Suppressor macrophage (primary cell): ENCODE measurements at places on chromosomes 7 and 10.

DNA sequence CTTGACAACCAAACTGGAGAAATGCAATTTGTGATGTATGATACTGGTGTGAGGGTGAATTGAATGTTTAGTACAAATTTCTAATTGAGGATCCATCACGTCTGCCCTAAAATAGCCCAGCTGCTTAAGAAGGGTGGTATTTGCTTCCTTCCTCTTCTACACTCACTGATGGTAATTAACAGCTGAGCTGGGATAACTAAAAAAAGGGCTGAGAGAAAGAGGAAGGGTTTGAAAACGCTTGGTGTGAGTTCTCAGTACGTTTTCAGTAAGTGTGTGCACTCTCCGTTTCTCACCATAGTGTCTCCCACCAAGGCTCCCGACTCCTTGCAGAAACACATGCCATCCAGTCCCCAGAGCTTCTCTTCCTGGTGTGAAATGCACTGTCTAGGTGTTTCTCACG is 54.3 kb downstream of the MAP3K8 start:
- peak; percentile 82 for DNase-seq

GRCh38 chr10:123134915-123135414 is 805 bp upstream of the HMX3 start:
- DNase-seq = no peak

DNA sequence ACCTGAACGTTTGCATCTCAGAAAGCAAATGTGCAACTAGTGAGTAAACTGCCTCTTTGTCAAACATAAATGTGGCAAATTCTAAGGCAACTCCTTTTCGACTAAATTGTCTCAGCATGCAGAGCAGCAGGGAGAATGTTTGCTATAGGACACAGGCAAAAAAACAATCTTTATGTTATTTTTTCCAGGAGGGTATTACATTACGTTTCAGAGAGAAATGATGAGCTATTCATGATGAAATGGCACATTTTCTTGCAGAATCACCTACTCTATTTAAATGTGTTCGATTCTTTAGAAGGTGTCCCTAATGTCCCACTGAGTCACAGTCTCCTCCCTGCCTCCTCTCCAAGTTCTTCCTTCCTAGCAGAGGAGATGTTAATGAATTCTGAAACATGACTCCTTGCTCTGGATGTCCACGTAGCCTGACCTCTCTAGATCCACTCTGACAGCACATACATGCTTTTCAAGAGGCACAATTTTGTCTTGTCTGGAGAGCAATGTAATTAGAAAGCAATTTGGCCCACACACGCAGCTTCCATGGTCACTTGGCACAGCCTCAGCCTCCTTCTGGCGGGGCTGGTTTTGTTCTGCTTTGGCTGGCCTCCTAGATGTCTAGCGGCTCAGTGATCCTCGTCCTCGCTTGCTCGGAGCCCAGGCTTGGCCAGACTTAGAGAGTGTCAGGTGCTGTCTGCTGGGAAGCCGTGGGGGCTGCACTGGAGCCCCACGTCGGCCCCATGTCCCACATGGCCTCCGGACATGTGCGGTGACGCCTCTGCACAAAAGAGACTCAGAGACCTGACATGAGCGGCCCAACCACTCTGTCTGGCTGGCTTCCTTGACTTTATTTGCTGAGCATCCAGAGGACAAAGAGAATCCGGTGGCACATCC is 125.7 kb upstream of the ZNF438 start:
- DNase-seq = no peak

- no peak for DNase-seq
These were observed 185.3 kb downstream of the WDR11 start for GRCh38 chr10:121036431-121036830.

DNA sequence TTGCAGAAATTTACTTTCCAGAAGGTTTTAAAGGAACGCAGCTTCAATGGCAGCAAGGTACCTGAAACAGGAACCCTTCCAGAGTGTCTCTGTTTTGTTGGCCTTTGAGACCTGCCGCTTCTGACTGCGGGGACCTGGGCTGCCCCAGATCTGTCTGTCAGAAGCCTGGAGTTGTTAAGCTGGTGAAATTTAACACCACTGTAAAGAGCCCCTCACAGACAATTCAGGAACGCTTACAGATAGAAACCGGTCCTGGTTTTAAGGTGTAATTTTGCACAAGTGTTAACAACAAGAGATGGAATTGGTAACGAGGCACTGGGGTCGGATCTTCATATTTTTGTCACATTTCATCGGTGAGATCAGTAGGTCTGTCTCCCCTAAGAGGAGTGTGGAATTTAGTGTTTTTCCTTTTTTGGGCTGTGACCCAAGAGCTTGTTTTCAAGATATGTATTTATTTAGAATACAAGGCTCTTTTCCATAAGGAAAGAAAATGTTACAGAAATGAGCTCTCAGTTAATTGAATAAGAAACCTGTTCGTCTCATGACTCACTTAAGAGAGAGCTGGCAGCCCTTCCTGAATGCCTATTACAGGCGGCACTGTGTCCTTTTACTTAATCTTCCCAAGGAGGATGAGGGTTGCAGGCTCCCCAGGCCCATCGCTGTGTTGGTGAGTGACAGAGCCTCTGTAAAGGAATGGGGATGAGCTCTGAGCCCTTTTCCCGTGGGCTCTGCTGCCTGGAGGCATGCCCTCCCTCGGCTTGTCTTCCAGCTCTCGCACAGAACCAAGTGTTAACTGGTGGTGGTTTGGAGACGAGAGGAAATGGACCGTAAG is 168.7 kb downstream of the CUX1 start:
- DNase-seq = no peak

- peak; percentile 52 for DNase-seq
These were observed 133.4 kb downstream of the MAD1L1 start for GRCh38 chr7:2099048-2099957.

DNA sequence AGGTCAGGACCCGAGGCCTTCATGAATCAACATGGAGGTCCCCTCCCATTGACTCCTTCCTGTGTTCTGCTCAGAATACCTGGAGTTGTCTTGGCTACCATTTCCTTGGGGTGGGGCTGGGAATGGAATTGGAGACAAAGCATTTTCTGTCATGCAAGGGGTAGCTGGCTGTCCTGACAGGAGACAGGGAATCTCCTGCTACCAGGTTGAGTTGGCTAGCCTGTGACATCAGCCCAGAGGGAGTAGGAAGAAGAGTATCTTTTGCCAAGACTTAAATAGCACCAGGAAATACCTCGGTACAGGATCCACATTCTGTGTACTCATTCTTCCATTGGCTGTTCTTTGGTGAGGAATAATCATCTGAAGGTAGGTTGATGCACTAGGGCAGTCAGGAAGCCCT is 4.9 kb downstream of the ZDHHC16 start:
- no peak for DNase-seq

GRCh38 chr7:100604028-100604975 is 2.1 kb downstream of the PCOLCE start:
- peak; percentile 79 for DNase-seq

DNA sequence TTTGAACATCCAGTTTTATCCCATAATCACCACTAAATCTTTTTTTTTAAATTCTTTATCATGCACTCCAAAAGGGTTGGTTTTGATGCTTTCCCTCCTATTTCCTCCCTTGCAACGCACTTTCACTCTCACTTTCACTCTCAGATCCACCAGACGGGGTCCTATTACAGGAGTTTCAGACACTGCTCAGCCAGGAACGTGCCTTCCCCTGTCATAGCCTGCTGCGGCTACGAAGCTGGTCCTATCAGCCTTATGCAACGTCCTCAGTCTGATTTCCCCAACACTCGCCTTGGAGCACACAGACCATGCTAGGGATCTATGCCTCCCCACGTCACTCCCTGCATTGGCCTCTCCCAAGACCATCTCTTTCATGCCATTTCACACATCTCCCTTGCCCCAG is 23.4 kb downstream of the ZPBP start:
- peak; percentile 52 for DNase-seq

- peak; percentile 26 for DNase-seq
These were observed 1.0 kb upstream of the GNA12 start for GRCh38 chr7:2845034-2845592.

DNA sequence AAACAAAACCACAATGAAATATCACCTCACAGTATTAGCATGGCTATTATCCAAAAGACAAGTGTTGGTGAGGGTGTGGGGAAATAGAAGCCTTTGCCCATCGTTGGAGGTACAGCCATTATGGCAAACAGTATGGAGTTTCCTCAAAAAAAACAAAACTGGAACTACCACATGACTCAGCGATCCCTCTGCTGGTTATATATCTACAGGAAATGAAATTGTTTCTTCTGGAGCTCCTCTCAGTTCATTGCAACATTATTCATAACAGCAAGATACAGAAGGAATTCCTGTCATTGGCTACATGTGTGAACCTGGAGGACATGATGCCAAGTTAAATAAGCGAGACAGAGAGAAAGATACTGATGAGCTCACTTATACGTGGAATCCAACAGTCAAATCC is 2.4 kb upstream of the UBE3C start:
- peak; percentile 40 for DNase-seq

- DNase-seq = no peak
These were observed 1231.1 kb upstream of the CELF2 start for GRCh38 chr10:9786576-9786975.

GRCh38 chr7:151081170-151082101 is 827 bp upstream of the FASTK start:
- no peak for DNase-seq

- peak; percentile 52 for DNase-seq
These were observed 13.9 kb downstream of the OSBPL3 start for GRCh38 chr7:24965831-24966708.

GRCh38 chr10:60998932-60999331 is 54.9 kb upstream of the RHOBTB1 start:
- no peak for DNase-seq

GRCh38 chr10:119758448-119759195 is 32.8 kb downstream of the INPP5F start:
- DNase-seq = no peak

DNA sequence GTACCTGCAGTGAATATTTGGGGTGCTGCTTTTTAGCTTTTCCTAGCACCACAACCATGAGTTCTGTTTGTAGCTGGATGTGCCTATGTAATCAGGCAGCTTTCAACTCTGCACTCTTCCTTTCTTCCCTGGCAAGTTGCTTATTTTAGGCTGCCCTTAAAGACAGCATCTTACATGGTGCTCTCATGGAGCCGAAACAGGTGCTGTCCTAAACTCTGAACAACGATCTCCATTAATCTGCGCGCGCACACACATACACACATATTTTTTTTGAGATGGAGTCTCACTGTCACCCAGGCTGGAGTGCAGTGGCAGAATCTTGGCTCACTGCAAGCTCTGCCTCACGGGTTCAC is 9.1 kb downstream of the RPS24 start:
- DNase-seq = no peak

DNA sequence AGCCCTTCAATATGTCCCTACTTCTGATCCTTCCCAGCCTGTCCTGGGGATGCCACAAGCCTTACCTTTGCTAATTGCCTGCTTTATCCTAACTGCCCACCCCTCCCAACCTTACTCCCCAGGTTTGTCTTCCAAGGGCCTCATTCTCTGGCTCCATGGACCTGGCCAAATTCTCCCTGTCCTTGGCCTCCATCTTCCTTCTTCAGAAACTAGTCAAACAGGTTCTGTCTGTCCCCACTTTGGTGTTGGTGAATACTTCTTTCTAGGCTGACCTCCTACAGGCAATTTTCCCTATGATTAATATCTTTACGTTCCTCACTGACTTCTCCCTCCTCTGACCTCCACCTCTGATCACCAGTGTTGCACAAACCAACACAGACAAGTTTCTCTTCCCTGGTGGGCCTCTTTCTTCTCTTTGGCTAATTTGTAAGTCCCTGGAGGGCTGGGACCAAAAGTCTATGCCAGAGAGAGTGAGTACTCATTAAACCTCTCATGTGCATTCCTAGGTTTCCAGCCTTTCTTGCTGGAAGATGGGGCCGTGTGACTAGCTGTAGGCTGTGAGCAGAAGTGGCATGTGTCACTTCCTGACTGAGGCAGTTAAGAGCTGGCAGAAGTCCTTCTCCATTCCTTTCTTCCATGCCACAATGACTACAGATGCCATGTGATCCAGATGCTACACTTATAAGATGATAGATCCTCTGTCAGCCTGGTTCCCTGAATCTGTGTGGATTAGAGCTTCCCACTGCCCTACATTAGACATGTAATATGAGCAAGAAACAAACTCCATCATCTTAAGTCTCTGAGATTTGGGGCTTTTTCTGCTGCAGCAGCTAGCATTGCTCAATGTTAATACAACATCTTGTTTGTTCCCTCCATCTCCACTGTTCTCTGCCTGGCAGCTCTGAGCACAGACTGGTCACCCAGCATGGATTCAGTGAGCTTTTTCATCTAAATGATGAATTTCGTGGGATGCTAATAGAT is 382.7 kb downstream of the RPS24 start:
- DNase-seq = peak; percentile 63

DNA sequence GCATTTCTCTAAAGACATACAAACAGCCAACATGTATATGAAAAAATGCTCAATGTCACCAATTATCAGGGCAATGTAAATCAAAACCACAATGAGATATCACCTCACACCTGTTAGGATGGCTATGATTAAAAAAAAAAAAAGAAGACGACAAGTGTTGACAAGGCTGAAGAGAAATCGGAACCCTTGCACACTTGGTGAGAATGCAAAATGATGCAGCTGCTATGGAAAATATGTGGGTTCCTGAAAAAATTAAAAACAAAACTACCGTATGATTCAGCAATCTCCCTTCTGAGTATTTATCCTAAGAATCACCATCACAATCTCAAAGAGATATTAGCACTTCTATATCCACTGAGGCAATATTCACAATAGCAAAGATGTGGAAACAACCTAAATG is 11.3 kb downstream of the LMBR1 start:
- no peak for DNase-seq

GRCh38 chr7:50817561-50817960 is 34.9 kb upstream of the GRB10 start:
- no peak for DNase-seq

DNA sequence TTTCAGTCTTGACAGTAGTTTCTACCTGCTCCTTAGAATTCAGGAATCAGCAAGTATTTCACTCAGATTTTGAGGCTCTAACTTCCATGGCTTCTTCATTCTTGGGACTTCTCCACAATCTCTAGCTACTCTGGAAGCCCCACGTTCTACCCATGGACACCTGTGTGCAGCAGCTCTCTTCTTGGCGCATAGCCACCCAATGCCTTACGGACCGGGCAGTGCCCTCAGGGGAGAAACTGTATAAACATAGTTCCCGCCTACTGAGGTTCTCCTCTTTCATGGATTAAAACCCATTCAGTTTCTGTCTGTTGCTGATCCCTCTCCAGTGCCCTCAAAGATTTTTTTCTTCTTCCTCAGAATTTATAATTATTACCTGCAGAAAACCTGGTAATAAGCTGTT is 177.1 kb downstream of the SORCS1 start:
- DNase-seq = no peak

GRCh38 chr7:4048336-4048735 is 633.8 kb upstream of the FOXK1 start:
- DNase-seq = no peak

DNA sequence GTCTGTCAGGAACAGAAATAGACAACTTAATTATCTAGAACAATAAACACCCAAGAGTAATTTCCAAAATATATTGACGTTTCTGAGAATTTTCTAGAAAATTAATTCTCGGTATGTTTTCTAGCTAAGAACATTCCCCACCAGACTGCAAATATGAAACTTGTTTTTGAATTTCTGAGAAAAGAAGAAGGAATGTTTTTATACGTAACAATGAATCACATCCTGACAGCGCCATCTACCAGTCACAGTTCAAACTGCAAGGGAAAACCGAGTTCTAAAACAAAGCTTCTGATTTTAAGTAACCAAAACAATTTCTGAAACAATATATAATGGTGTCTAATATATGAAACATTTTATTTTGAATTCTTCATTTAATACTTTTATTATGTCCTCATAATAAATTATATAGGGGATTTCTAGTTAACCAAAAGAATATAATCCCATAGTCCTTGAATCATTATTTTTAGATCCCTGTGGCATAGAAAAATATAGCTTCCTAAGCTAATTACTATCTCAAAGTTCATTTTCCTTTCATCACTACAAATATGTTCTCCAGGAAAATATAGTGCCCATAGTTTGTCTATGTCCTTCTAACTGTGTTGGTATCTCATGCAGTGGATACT is 34.5 kb upstream of the MEOX2 start:
- peak; percentile 32 for DNase-seq
